ENCODE measurements at places on chromosomes 1 and 21. TPM values are rescaled to one million over a fixed set of nuclear protein-coding genes. Genes with fewer than 3 reads are reported as not detected.

The SDC3 gene
- 0.55 TPM for total RNA-seq

The DNTTIP2 gene
- 61.3 TPM for total RNA-seq

The TFAP2E gene
- 1.8 TPM for total RNA-seq

The KIRREL1 gene
- total RNA-seq, result not detected

DNA sequence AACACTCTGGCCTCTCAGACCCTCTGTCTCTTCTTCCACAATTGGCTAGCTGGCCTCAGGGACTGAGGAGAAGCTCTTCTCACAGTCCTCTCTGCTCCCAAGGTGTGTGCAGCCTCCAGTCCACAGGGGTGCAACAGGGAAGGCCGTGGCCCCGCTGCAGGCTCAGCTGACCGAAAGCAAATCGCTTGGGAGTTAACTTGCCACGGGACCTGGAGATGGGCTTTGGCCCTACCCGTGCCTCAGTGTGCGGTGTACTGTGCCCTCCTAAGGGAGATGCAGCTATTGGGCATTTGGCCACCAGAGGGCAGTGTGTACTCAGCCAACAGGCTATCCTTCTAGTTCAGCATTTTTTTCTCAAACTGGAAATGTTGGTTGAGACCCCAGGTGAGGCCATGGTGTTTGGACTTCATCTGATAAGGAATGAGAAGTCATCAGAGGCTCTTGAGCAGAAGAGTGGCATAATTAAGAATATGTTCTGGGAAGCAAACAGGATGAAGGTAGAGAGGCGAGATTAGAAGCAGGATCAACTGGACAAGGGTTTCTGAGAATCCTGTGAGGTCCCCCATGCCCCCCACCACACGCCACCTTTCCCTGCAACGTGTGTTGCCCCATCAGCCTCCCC, 42.5 kb upstream of the TMEM125 start:
- peak; percentile 83 for DNase-seq
- H3K36me3 ChIP-seq, result no peaks in the 10 kb centered on the region
- H3K27me3 ChIP-seq, result peaks cover 15% of the 10 kb centered on the region
- no peak overlapping the region for H3K27ac ChIP-seq

- H3K36me3 ChIP-seq, result peaks cover 52% of the 10 kb centered on the region
- no peak overlapping the region for H3K4me3 ChIP-seq
- peaks cover 3% of the 10 kb centered on the region for H3K4me1 ChIP-seq
- no peak for DNase-seq
- no peak overlapping the region for H3K27ac ChIP-seq
Measured at GRCh38 chr1:100912019-100912418, 16.1 kb downstream of the SLC30A7 start.

GRCh38 chr1:154429118-154429517, 24.0 kb downstream of the IL6R start:
- no peak overlapping the region for H3K4me3 ChIP-seq
- no peak for DNase-seq
- no peaks in the 10 kb centered on the region for H3K27me3 ChIP-seq
- no peaks in the 10 kb centered on the region for H3K36me3 ChIP-seq
- H3K27ac ChIP-seq, result no peak overlapping the region

DNA sequence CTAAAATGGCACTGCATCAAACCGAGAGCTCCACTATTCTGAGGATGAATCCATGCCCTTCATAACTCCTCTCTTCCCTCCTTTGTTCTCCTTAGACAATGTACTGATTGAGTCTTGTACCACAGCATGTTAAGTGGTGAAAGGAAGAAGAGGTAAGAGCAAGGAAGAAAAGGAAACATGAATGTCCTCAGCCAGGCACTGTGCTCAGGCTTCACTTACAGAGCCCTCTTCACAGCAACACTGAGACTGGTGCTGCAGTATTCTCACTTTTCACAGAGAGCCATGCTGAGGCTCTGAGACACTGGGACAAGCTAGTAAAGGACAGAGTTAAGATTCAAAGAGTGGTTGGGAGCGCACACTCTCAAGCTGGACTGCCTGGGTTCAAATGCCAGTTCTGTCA, 143.5 kb downstream of the AKT3 start:
- H3K27me3 ChIP-seq, result no peaks in the 10 kb centered on the region
- no peak overlapping the region for H3K27ac ChIP-seq
- H3K4me1 ChIP-seq, result peaks cover 6% of the 10 kb centered on the region

GRCh38 chr1:43509740-43510375, 20.8 kb upstream of the PTPRF start:
- DNase-seq, result no peak
- no peaks in the 10 kb centered on the region for H3K4me1 ChIP-seq
- H3K36me3 ChIP-seq, result no peaks in the 10 kb centered on the region
- H3K4me3 ChIP-seq, result no peak overlapping the region
- H3K27me3 ChIP-seq, result peaks cover 2% of the 10 kb centered on the region

DNA sequence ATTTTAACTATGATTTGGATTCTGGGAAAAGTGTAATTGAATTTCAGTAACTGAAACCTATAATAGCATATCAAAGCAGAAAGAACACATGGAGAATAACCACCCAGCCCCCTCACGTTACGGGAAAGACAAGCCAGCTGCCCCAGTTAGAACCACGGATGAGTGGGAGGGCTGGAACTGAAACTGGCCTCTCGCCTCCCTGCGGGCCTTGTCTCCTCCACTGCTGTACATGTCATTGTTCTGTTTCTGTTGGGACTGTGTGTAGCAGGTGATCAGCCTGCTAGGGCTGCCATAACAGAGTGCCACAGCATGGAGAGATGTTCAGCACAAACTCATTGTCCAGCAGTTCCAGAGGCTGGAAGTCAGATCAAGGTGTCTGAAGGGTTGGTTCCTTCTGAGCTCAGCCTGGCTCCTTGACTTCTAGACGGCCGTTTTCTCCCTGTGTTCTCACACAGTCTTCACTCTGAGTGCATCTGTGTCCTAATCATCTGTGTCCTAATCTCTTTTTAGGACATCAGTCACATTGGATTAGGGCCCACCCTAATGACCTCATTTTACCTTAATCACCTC, 52.4 kb downstream of the MAP3K21 start:
- no peaks in the 10 kb centered on the region for H3K4me1 ChIP-seq
- H3K36me3 ChIP-seq, result no peaks in the 10 kb centered on the region
- peaks cover 5% of the 10 kb centered on the region for H3K27me3 ChIP-seq
- no peak overlapping the region for H3K4me3 ChIP-seq
- no peak overlapping the region for H3K27ac ChIP-seq
